GM12865 (cell line): ENCODE measurements at places on chromosomes 1 and 21.

DNA sequence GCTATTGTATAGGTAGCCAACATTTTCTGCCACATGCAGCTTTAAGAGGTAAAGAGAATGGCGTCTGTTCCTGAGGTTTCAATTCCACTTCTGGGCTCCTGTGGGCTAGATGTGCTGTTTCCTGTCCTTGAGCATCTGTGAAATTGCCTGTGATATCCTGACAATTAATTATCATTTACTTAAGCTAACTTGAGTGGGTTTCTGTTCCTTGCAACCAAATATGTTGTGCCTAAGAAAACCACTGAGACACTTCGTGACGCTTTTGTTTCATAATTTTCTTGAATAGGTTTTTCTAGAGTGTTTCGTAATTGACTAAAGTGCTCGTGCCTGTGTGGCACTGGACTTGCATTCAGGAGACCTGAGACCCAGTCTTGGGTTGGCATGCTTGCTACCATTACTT, 127.3 kb upstream of the POU3F1 start:
- peak; percentile 41 for DNase-seq

DNA sequence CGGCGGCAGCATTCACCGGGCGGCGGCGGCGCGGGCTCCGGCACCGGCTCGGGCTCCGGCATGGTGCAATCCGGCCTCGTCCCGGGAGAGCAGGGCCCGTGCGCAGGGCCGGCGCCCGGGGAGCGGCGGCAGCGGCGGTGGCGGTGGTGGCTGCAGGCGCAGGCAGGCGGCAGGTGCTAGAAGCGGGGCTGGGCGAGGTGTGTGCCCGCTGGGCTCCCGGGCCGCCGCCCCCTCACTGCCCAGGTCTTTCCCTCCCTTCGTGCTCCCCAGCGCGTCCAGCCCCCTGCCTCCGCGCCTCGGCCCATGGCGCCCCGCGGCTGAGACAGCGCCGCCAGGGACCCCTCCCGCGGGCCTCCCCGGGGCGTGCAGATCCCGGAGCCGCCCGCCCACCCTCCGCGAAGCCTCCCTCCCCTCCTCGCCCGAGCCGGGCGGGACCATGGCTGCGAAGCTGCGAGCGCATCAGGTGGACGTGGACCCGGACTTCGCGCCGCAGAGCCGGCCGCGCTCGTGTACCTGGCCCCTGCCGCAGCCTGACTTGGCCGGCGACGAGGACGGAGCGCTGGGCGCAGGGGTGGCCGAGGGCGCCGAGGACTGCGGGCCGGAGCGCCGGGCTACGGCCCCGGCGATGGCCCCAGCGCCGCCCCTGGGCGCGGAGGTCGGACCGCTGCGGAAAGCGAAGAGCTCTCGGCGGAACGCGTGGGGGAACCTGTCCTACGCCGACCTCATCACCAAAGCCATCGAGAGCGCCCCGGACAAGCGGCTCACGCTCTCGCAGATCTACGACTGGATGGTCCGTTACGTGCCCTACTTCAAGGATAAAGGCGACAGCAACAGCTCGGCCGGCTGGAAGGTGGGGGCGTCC, 492 bp downstream of the FOXO6 start:
- DNase-seq, result peak; percentile 32

DNA sequence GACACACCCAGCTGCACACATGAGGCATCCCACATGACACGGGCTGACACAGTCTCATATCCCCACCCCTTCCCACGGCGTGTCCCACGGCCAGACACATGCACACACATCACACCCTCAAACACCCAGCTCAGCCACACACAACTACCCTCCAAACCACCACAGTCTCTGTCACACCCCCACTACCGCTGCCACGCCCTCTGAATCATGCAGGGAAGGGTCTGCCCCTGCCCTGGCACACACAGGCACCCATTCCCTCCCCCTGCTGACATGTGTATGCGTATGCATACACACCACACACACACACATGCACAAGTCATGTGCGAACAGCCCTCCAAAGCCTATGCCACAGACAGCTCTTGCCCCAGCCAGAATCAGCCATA, 22.6 kb downstream of the PODN start:
- DNase-seq, result no peak

DNA sequence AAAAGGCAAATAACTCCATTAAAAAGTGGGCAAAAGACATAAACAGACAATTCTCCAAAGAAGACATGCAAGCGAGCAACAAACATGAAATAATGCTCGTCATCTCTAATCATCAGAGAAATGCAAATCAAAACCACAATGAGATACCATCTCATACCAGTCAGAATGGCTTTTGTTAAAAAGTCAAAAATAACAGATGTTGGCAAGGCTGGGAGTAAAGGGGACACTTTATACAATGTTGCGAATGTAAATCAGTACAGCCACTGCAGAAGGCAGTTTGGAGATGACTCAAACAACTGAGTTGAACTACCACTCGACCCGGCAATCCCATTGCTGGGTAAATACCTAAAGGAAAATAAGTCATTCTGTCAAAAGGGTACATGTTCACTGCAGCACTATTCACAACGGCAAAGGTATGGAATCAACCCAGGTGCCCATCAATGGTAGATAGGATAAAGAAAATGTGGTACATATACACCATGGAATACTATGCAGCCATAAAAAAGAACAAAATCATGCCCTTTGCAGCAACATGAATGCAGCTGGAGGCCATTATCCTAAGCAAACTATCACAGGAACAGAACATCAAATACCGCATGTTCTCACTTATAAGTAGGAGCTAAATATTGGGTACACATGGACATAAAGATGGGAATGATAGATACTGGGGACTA, 25.9 kb downstream of the TSPAN2 start:
- DNase-seq, result peak; percentile 29

GRCh38 chr1:247118946-247119446, 14.8 kb upstream of the ZNF669 start:
- DNase-seq, result peak; percentile 31
